ENCODE measurements at places on chromosomes 3 and 15.

DNA sequence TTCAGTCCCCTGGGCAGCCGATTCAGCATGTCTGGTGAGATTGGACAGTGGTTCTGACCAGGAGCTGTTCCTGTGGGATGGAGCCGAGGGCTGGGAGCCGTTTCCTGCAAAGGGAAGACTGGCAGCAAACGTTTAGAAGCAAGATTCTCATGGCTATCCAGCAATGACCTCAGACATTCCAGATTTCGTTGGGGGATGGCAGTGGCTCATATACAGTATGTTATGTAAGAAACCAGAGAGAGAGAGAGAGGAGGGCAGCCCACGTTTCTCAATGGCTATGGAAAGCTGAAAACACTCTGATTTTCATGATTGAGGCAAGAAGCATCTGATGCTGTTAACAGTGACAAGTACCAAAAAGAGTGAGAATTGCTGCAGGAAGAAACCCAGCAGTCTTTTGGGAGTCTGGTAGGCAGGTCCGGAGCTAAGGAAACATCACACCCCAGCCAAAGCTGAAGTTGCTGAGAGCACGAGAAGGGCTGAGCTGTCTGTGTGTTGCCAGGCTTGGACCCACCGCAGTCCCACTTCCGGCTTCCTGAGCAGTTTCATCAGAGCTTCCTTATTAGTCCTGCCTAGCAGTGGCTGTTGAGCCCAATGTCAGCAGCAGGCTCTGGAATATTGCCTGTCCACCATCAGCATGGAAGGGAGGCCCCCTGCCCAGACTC lies 25.6 kb upstream of the VPS8 start:
- no peak for DNase-seq

DNA sequence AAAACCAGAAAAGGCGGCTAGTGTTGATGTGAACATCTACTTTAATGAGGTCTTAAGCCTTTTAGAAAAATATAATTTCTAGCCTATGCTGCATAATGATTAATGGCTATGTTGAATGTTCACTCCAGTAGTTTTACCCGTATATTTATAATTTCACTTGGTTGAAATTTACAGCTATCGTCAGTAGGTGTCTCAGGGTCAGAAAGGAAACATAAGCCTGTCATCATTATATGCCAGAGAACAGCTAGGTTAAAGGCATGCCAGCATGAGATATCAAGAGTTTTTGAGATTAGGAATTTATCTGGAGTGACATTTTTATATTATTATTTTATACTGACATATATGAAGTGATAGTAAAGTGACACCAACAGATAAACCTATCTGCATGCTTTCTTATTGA lies 904.1 kb downstream of the OTOL1 start:
- no peak for DNase-seq

DNA sequence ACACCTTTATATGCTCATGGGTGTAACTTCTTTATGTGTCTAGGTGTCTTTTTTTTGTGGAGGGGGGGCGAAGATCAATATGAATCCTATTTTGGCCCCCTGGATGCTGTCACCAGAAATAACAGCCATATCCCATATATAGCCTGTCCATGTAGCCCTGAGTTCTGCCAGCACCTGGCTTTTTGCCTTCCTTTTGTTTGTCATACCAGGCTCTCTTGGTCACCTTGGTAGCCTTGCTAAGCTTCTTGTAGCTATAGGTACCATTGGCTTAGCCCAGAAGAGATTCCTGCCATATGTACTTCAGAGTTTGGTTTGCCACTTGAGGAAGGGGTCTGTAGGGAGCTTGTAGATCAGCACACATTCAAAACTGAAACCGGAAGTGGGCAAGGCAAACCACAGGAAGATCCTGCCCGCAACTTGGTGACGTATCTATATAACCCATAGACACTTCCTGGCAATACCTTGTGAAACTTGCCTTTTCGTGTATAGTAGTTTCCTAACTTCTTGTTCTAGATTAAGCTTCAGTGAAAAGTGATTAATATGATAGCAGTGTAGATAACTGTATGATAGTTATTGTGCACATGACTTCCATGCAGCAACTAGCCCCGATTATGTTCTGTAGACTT lies 11.9 kb downstream of the RASA2 start:
- DNase-seq, result peak; percentile 94

DNA sequence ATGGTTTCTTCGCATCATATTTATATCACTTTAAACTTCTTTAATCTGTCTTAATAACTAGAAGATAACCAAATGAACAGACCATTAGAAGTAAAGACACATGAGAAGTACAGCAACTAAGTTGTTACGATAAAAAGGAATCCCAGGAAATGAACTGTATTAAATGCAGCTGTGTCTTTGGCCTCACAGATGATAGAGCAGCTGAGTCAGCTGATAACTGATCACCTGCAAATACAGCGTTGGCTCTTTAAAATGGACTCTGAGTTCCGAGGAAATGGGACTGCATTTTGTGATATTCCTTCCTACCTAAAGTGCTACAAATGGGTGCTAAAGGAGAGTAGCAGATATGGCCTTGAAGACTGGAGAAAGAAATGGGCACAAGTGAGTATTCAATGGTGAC lies 121.0 kb upstream of the C15orf61 start:
- no peak for DNase-seq

DNA sequence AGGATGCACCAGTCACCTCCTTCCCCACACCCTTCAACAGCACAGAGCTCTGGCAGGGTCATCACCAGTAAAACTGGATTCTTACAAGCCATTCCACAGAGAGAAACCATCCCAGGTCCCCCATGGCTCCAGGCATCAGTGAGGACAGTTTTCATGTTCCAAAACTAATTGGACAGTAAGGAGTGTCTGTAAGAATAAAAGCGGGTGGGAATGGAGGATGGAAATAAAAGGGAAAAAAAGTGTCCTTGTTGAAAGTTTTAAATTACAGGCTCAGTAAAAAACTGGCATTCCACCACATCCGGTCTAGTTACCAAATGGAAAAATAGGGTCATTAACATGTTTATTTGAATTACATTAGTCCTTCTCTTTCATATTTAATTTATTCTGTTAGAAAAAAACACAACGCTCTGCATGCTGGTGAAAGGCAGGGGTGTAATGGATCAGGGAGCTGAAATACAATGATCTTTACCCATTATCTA lies 117.4 kb downstream of the TIGIT start:
- no peak for DNase-seq

DNA sequence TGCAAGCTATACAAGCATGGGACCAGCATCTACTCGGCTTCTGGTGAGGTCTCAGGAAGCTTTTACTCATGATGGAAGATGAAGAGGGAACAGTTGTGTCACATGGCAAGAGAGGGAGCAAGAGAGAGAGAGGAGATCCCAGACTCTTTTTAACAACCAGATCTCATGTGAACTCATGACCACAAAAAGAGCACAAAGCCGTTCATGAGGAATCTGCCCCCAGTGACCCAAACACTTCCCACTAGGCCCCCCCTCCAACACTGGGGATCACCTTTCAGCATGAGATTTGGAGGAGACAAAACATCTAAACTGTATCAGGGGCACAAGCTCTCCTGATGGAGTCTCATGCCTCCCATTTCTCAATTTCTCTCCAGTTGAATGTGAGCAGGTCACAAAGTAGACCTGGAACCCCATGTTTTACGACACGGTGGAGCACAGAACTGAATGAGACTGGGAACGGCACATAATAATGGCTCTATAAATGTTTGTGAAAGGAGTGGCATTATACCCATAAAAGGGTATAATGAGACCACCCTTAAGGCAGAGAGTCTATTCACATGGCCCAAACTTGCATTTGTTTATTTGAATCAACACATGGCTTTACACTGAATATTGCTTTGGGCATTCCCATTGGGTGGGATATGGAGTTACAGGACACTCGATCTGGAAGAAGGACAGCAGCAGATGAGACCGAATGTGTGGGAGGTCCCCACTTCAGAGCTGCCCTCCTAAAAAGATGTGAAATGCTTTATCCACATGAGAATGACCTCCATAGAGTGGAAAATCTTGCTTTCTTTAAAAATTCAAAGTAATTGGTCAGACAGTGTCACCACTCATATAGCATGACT lies 38.8 kb downstream of the IL16 start:
- no peak for DNase-seq

GRCh38 chr3:42194943-42195510 lies 71.0 kb downstream of the CCK start:
- DNase-seq, result no peak

DNA sequence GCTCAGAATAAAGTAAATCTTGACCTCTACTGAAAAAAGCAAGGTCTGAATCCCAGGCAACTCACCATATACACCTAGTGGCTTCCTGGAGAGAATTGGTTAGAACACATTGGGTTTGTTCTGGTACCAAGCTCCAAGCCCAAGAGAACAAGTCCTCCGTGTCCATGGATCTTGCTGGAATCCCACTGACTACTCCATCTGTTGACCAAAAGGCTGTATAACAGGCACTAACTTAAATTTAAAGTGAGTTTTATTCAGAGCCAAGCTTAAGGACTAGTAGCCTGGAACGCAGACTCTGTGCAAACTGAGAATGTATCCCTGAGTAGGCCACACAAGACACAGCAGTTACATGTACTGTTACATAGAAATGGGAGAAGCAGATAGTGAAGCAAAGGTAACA lies 342.1 kb upstream of the LRRC3B start:
- DNase-seq, result no peak

GRCh38 chr3:82114589-82114988 lies 353.1 kb upstream of the GBE1 start:
- DNase-seq, result no peak

DNA sequence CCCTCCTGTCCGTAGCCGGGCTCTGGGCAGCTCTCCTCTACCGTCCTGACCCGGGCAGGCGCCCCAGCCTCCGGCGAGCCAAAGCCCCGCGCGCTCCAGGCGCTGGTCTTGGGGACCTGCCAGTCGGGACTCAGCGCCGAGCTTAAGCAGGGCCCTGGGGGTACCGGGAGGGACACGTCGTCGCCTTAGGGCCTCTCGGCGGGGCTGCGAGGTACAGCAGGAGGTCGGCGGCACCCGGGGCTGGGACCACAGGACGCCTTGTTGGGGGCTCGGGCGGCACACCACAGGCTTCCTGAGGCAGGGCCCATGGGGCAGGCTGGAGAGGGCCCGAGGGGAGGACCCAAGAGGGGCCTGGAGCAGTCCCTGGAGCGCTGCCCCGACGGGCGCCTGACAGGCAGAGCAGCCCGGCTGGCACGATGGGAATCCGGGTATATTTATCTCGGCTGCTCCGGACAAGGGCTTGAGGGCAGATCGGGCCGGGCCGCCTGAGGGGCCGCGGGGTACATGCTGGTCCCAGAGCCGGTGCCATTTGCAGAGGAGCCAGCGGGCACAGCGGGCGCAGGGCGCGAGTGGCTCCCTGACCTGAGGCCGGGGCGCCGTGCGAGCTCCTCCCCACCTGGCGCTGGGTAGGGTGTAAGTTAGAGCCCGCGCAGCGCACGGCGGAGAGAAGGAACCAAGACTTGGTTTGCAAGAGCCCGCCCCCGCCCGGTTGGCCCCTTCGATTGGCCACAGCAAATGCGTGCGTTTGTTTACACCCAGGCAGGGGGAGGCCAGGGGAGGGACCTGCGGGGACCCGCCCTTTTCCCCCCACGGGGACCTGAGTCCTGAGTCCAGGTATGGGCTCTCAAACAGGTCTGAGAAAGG lies 574 bp downstream of the SLC38A3 start:
- DNase-seq, result no peak

- DNase-seq, result peak; percentile 60
These were observed 19.5 kb downstream of the MESD start for GRCh38 chr15:80970018-80970657.

DNA sequence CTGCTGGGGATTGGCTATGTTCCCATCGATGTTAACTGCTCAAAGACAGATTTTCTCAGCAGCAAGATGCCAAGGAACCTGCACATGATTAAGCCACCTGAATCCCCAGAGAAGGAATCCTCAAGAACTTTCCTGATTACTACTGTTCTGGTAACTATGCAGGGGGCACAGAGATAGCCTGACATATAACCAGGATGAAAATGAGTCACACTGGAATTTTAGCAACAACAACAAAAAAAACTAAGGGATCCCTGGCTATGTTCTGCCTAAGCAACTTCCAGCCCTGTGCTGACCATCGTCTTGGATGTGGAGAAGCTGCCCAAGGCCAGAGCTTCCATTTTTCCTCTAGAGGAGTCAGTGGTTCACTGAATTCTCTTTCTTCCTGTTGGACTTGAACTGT lies 13.8 kb downstream of the RIOX2 start:
- no peak for DNase-seq

DNA sequence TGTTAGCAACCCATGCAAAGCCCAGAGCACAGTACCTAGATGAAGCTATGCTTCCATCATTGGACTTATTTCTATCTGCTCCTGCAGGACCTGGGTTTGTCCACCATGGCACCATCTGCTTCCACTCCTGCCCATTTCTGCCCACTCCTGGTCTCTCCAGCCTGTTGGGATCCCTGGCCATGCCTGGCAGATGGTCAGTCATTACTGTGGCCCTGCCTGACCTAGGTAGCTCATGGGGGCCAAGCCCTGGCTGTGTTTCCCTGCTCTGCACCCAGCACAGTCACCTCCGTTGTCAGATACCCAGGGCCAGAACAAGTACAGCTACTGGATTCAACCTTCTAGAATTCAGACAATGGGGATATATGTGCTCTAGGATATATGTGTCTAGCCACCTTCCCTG lies 185.8 kb upstream of the TLE3 start:
- no peak for DNase-seq

DNA sequence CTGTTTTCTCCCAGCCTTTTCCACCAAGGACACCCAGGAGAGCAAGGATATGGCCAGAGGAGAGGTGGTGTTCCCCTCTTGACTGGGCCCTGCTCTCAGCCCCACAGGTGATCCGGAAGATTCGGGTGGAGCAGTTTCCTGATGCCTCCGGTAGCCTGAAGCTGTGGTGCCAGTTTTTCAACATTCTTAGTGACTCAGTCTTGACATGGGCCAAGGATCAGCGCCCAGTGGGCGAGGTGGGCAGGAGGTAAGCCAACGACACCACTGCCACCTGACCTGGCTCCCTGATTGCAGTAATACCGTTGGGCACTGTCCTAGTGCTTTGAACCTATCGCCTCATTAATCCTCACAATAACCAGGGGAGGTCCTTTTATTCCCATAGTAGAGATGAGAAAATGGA lies 25.3 kb upstream of the SLC28A1 start:
- no peak for DNase-seq

GRCh38 chr15:44736181-44736765 lies at the start of gene TRIM69:
Gene TRIM69 (plus strand): TSS chr15:44736528. CDS start chr15:44736705, 177 bp downstream.
- no peak for DNase-seq

Data from central memory CD4-positive, alpha-beta T cell (primary cell).